ENCODE measurements at places on chromosomes 13 and 19. TPM values are rescaled to one million over a fixed set of nuclear protein-coding genes. Genes with fewer than 3 reads are reported as not detected.

- DNase-seq, result no peak
Observed at GRCh38 chr13:52848455-52849195, at the start of gene PCDH8. PCDH8 (minus strand) TSS chr13:52848640; CDS start chr13:52848436, 204 bp downstream.

GRCh38 chr19:5951338-5951861, 26.5 kb downstream of the RANBP3 start:
- DNase-seq, result no peak

- no peak for DNase-seq
Observed at GRCh38 chr13:73268306-73268705, 209.5 kb downstream of the KLF5 start.

- no peak for DNase-seq
Observed at GRCh38 chr19:30648866-30649862, 277.0 kb downstream of the ZNF536 start.

GRCh38 chr13:60164234-60164889, 634 bp upstream of the DIAPH3 start:
- DNase-seq, result no peak

- DNase-seq, result no peak
Observed at GRCh38 chr19:48480183-48480557, 11.0 kb downstream of the CYTH2 start.

DNA sequence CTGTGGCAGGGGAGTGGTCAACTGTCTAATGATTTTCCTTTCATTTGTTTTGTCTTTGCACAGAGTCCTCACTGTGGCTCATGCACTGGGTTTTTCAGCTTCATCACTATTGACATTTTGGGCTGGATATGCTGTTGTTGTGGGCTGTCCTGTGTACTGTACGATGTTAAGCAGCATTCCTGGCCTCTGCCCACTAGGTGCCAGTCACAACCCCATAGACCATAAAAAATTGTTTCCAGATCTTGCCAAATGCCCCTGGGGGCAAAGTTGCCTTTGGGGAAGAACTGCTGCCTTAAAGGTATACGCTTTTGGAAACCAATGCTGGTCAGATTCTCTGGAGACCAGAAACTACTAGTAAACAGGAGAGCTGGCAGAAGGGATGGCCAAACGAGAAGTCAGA, 310.4 kb downstream of the SPRY2 start:
- DNase-seq, result no peak

DNA sequence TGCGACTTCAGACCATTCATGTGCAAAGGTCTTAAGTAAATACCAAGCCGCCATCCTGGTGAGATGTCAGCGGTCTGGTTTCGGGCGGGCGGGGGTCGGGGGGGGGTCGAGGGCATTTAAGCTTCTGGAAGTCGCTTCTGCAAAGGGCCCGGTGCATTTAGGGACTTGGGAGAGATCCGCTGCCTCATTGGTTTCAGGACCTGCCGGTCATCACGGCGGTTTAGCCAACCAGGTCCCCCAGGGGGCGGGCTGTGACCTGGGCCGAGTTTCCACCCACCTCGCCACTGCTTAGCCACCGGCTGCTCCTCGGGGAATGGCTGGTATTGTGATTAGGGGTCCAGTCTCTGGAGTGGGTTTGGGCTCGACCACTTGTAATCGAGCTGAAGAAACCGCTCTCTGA, 7.8 kb downstream of the ANKLE1 start:
- DNase-seq, result no peak

DNA sequence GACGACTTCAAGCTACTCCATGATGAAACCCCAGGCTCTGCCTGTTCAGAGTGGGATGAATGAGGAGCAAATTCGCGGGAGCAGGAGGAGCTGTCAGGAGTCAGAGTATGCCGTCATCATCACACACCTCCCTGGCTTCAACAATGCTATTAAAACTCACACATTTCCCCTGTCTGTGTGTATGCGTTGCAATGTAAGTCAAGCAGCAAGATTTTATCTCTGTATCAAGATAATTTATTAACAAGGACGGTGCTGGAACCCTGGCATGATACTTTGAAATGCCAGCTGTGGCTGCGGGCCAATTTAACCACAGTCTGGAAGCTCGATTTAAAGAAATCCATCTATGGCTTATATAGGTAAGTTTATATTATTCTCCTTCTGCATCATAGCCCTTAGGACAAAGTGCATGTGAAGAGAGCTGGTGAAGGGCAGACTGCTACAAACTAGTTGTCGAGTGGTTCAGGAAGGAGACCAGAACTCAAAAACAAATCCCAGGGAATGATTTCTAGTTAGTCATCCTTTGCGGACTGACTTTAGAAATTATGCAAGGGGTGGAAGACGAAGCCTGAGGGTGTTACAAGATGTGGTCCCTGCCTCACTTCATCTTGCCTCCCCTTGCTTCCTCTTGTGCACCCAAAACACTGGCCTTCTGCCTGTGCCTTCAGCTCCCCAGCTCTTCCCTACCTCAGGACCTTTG, 486.5 kb downstream of the COG6 start:
- DNase-seq, result no peak

GRCh38 chr19:10305139-10305806, 4.3 kb downstream of the ZGLP1 start:
- DNase-seq, result no peak

DNA sequence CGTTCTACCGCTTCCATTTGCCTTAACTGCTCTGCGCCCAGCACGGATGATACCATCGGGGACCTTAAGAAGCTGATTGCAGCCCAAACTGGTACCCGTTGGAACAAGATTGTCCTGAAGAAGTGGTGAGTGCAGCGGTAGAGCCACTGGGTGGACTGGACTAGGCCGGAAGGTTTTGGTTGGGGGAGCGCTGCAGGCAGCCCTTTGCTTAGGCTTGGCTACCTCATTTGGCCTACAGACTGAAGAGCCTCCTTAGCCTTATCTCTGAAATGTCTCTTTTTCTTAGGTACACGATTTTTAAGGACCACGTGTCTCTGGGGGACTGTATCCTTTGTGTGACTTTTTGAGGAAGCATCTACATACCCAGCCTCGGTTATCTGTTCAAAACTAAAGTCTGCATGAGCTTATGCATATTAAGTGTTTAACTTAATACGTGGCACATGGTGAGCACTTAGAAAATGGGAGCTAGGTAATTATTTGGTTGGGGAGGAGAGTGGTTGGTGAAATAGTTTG, 889 bp downstream of the UBL5 start:
- DNase-seq, result no peak

GRCh38 chr19:7908742-7909461, 5.2 kb downstream of the MAP2K7 start:
- no peak for DNase-seq

Gene PALM
- polyA plus RNA-seq, result 63.6 TPM

Gene TDRD3
- 37.8 TPM for polyA plus RNA-seq

Gene IGSF23
- 1.5 TPM for polyA plus RNA-seq

Gene ALOX5AP
- 4.4 TPM for polyA plus RNA-seq

Gene FKBP8
- 198 TPM for polyA plus RNA-seq

All from left renal pelvis (tissue), 4 donors.